ENCODE measurements at places on chromosomes 3 and 15. TPM values are rescaled to one million over a fixed set of nuclear protein-coding genes. Genes with fewer than 3 reads are reported as not detected.

POPDC2 gene
- total RNA-seq: 0.22 TPM

ROPN1 gene
- not detected for total RNA-seq

NR1D2 gene
- total RNA-seq: 12.8 TPM

CPLX3 gene
- total RNA-seq: not detected

PATL2 gene
- not detected for total RNA-seq

C3orf20 gene
- 0.06 TPM for total RNA-seq

OXTR gene
- total RNA-seq: 10.5 TPM

SNX33 gene
- 14.5 TPM for total RNA-seq

GOLGA6D gene
- total RNA-seq: not detected

TRIP4 gene
- 25.9 TPM for total RNA-seq

KIF7 gene
- 3.2 TPM for total RNA-seq

PTH1R gene
- total RNA-seq: 1.8 TPM

RAB7A gene
- total RNA-seq: 180 TPM
